ENCODE measurements at places on chromosomes 2 and 18.

DNA sequence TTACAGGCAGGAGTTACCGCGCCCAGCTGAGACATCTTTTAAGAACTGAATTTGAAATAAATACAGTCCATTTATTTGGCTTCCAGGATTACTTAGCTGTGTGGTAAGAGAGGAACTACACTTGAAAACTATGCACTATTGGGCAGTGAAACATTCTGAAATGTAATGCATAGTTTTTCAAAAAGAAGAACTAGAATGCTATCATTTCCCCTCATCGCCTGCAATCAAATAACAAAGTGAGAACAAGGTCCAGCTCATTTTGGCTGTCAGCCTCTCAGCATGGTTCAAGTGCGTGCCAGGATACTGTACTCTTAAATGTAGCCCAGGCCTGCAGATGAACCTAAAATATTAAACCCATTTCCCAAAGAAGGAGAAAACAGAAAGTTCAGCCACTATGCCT, 76.6 kb upstream of the ARL5A start:
- DNase-seq = no peak

DNA sequence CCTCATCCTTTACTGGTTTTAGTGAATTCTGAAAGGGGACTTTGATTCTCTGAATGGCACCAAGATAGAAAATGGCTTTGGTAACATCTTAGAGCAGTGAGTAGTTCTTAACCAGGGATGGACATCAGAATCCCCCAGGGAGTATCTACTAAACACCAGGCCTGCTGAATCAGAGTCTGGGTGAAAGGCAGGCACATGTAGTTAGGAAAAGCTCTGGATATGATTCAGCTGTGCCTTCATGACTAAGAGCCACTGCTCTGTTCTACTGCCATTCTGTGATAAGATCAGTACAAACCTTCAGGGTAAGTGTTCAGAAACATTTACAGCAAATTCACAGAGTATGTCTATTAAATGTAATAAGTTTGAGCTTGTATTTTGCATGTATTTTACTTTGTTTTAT, 46.2 kb upstream of the B3GNT2 start:
- DNase-seq = peak; percentile 74

- no peak for DNase-seq
These were observed 279.2 kb upstream of the THSD7B start for GRCh38 chr2:136486115-136486514.

GRCh38 chr2:101386599-101387150, 628 bp downstream of the CREG2 start:
- no peak for DNase-seq

- no peak for DNase-seq
These were observed 76.9 kb downstream of the TWIST2 start for GRCh38 chr2:238924796-238925195.

Measured in renal cortical epithelial cell (primary cell).